ENCODE measurements at places on chromosomes 3 and 15.

DNA sequence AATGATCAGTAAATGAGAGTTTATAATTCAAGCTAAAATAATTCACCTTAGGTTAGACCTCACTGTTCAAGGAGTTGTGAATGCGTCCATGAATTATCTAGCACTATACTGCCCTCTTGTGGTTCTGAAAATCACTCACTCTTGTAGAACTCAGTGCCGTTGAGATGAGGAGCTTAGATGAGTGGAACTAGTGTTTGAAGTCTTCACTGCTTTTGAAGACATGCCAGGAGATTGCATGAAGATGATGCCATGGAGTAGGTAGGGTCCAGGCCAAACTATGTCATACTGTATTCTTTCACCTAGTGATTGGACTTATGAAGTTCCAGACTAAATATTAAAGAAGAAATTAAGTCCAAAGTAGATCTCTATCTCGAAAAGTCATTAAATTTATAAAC, 28.8 kb downstream of the LYSMD4 start:
- DNase-seq: peak; percentile 93

GRCh38 chr3:157857440-157857839, 248.8 kb downstream of the SHOX2 start:
- DNase-seq: no peak

- no peak for DNase-seq
Measured at GRCh38 chr3:37610529-37610928, 251.2 kb upstream of the CTDSPL start.

- no peak for DNase-seq
Measured at GRCh38 chr15:66105286-66106265, 148.0 kb downstream of the MEGF11 start.

DNA sequence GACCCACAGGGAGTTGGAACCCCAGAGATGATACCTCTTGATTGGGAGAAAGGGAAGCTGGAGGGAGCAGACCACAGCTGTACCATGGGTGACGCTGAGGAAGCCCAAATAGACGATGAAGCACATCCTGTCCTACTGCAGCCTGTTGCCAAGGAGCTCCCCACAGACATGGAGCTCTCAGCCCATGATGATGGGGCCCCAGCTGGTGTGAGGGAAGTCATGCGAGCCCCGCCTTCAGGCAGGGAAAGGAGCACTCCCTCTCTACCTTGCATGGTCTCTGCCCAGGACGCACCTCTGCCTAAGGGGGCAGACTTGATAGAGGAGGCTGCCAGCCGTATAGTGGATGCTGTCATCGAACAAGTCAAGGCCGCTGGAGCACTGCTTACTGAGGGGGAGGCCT, 201.1 kb downstream of the AKAP13 start:
- DNase-seq: peak; percentile 69

GRCh38 chr3:190036631-190037030, 84.1 kb downstream of the P3H2 start:
- DNase-seq: no peak

GRCh38 chr3:100103558-100104441, 10.5 kb downstream of the FILIP1L start:
- no peak for DNase-seq

DNA sequence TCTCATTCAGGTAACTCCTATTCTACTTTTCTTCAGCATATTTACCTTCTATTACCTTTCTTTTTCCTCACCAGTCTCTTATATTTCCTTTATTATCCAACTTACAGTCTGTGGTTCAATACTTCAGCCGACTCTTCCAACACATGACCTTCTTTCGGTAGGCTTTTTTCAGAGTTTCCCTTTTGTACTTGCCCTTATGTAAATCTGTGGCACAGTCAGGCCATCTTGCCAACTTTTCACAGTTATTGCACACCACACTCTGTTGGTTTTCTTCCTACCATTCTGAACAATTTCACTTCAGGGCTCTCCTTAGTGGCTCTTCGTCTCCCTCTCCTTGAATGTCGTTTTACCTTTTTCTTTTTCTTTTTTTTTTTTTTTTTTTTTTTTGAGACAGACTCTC, 427.8 kb downstream of the LPP start:
- DNase-seq: no peak

- DNase-seq: no peak
Measured at GRCh38 chr3:61913701-61914100, 352.3 kb downstream of the PTPRG start.

- DNase-seq: no peak
Measured at GRCh38 chr3:132020058-132020457, 14.8 kb downstream of the CPNE4 start.

- DNase-seq: peak; percentile 50
Measured at GRCh38 chr3:173584093-173584837, 186.7 kb downstream of the NLGN1 start.

- DNase-seq: no peak
Measured at GRCh38 chr3:24886501-24886900, 391.9 kb upstream of the THRB start.

DNA sequence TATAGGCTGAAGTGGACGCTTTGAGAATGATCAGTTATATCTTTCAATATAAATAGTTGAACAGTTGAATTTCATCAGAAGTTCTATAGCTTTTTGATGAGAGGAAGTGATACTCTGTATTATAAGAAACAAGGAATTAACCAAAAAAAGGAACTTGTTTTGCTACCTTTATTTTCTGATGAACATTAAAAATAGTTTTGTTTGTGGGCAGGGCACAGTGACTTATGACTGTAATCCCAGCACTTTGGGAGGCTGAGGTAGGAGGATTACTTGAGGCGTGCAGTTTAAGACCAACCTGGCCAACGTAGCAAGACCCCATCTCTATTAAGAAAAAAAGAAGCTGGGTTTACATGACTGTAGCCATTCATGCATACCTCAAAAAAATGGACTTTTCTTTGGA, 16.7 kb downstream of the BLOC1S6 start:
- no peak for DNase-seq

DNA sequence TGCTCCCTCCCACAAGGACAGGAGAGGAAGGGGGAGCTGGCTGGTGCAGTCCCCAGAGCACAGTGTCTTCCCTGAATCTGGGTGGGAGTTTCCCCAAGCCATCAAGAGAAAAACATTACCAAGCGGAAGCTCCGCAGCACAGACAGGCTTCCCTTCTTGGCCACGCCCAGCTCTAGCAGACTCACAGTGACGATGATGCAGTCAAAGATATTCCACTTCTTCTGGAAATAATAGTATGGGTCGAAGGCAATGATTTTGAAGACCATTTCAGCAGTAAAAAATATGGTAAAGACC, 76.7 kb downstream of the SCN10A start:
- no peak for DNase-seq

DNA sequence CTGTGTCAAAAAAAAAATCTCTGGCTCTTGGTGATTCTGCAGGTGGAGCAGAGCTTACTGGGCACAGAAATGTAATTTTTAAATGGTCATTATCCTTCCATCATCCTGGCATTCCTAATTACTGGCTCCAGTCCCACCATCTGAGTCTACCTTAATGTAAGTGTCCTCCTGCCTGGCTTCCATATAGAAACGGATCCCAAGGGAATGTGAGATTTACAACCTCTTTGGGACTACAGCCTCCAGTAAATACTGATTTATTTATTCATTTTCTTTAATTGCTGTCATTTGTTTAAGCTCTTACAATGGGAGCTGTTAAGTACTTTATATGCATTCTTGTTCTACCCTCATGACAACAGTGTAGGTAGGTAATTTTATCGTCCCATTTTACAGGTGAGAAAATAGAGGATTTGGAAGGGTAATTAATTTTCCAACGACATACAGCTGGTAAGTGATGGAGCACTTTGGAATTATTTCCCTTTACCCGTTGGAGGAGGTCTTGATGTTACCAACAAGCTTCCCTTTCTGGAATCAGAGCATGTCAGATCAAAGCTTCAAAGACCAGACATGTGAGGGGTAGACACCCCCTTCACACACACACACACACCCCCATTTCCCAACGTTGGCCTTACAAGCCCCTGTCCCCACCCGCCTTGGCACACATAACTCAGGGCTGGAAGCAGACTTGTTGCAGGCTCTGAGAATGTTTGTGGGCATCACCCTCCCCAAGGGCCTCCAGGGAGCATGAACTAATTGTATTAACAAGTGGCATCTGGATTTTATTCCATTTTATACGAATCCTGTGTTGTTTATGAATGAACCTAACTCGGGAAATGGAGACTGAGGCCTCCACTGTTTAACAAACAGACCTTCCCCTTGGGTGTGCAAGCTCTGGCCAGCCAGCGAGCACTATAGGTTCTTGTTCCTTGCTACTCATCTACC, 116.9 kb downstream of the ALDH1A2 start:
- DNase-seq: no peak

- peak; percentile 97 for DNase-seq
Measured at GRCh38 chr15:49169880-49170597, at the start of gene GALK2. Gene GALK2, plus strand, starts transcription at chr15:49170247. Its CDS starts 76 bp downstream, at chr15:49170323.

DNA sequence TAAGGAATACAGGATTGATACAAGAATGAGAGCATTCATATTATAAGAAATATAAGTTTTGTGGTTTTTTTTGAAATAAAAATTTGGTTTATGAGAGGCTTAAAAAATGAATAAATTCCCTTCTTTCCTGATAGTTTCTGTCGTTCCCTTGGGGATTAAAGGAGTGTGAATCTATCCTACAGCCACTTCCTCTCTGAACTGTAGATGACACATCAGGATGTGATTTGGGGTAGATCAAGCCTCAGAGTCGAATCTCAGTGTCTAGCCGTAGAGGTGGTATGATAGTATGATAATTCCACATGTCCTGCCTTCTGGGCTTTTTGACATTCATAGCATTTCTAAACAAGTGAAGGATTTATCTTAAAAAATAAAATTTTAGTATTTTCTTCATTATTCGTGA, 343.1 kb downstream of the LPP start:
- DNase-seq: no peak

DNA sequence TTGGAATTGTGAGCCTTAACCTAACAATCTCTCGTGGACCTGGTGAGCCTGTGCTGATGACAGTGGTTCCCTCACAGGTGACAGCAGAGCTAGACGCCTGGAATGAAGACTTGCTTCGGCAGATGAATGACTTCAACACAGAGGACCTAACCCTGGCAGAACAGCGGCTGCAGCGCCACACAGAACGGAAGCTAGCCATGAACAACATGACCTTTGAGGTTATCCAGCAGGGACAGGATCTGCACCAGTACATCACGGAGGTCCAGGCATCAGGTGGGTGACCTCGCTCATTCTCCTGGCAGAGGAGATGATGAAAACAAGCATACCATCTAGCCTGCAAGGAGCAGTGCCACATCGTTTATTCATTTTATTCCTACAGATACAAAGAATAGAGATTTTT, 316.9 kb upstream of the UMPS start:
- DNase-seq: no peak

- DNase-seq: no peak
Measured at GRCh38 chr15:70407336-70407670, 309.6 kb upstream of the TLE3 start.

GRCh38 chr15:93469994-93470393, 381.0 kb upstream of the RGMA start:
- DNase-seq: no peak

DNA sequence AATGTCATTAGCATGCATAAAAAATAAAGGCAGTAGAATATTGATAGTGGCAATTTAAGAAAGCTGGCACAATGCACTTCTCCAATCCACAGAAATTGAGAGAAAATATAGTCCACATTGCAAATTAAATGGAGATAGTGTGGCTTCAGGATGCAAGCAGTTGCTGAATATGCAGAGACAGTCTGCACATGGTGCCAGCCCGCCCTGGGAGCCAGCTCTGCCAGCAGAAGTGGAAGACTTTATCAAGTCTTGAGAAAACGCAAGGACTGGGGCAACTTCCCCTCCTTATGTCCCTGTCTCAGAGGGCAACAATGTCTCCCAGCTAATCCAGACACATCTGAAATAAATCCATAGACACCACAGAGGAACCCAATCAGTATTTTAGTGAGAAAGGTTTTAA, 57.2 kb downstream of the MB21D2 start:
- peak; percentile 8 for DNase-seq

- peak; percentile 15 for DNase-seq
Measured at GRCh38 chr15:49075881-49076280, 29.6 kb upstream of the SECISBP2L start.

DNA sequence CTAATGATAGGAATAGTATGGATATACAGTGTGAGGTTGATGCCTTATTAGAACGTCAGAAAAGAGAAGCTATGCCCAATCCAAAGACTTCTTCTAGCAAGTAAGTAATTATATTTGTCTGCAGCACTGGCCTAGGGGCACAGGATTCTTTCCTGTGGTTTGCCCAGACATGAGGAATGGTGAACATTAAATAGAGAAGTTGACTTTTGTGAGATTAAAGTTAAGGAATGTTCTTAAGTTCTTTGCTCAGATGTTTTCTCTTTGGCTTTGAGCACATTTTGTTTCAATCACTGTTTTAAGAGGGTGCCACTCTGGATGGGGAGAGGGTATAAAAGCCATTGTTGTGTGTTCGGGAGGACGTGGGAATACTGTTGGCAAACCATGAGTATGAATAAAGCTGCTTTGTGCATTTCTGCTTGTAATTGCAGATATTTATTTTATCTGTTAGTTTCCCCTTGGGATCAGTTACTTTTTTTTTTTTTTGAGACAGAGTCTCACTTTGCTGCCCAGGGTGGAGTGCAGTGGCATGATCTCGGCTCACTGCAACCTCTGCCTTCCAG, 8.3 kb downstream of the KIF23 start:
- no peak for DNase-seq

GRCh38 chr3:9387322-9387655, 10.1 kb upstream of the SETD5 start:
- DNase-seq: no peak

DNA sequence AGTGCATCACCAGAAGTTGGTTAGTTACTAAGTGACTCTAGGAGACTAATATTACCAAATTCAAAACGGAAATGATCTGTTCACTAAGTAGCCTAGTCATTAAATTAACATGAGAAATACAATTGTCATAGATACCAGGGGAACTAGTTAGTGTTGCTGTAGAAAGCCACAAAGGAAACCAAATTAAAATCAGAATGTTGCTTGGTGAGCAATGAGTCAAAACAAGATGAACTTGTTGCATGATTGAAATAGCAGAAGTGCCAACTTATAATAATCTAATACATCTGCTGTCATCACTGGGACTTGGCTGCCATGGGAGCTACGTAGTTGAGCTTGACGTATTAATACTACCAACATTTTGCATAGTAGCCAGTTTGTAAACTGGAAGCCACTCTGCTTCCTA, 458.1 kb downstream of the DIPK2A start:
- DNase-seq: no peak

Data from hematopoietic multipotent progenitor cell treated with erythropoietin and hydrocortisone succinate and interleukin-3 and kit ligand, for 4 days (in vitro differentiated cells).